ENCODE measurements at places on chromosomes 4 and X. TPM values are rescaled to one million over a fixed set of nuclear protein-coding genes. Genes with fewer than 3 reads are reported as not detected.

DNA sequence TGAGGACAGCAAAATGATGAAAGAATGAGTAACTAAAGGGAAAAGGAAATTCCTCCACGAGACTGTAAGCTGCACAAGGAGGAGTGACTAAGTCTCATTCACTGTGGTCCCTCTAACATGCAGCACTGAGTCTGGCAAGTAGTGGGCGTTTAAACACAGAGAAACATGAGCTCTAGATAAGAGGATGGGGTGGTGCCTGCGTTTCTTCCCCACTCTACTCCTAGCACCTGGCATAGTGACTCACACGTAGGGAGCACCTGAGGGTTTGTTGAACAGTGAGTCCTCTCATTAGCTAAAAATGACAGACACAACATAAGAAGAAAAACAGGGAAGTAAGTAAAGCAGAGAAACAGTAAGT is 105.8 kb upstream of the CBR4 start:
- DNase-seq, result no peak

The ADH7 gene
- 9.2 TPM for total RNA-seq

The PROM1 gene
- 3.9 TPM for total RNA-seq

GRCh38 chrX:140447150-140447549 is 57.7 kb downstream of the SOX3 start:
- no peak for DNase-seq

GRCh38 chr4:18756671-18757070 is 735.1 kb upstream of the LCORL start:
- DNase-seq, result no peak

- DNase-seq, result peak; percentile 64
These were observed 86.0 kb upstream of the C1QTNF7 start for GRCh38 chr4:15341733-15342300.

- no peak for DNase-seq
These were observed 12.2 kb downstream of the TRPC3 start for GRCh38 chr4:121939690-121940089.

DNA sequence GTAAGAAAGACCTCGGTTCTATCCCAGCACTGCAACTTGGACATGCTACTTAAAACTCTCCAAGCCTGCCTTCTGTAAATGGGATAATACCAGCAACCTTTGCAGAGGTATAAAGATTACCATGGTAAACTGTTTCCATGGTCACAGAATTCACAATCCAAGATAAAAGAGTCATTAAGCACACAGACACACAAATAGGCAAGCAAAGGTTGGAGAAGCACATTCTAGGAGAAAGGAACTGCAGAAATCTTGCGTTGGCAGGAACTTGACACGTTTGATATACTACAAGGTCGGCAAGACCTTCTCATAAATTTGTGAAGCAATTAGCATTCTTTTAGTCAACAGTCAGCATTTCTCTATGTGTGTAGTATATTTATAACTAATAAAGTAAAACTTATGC is 12.3 kb upstream of the CHRNA9 start:
- DNase-seq, result no peak

The MAGEB10 gene
- not detected for total RNA-seq

The PAGE5 gene
- total RNA-seq, result not detected

DNA sequence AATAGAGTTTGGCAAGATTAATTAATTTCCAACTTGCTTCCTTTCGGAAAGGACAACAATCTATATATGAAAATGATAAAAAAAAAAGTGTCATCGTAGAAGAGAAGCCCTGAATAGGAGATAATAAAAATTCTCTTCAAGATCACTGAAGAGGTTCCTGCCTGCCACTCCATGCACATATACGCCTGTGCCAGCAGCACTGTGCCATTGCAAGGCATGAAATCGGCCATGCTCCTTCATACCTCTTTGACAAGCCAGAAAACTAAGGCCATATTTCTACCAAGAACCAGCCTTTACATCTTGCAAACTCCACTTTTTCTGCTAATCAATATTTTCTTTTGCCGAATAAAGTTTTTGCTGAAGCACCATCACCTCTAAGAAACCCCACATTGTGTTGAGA is 365.5 kb downstream of the CXXC4 start:
- no peak for DNase-seq

GRCh38 chr4:79764120-79764519 is 308.9 kb downstream of the ANTXR2 start:
- DNase-seq, result no peak

DNA sequence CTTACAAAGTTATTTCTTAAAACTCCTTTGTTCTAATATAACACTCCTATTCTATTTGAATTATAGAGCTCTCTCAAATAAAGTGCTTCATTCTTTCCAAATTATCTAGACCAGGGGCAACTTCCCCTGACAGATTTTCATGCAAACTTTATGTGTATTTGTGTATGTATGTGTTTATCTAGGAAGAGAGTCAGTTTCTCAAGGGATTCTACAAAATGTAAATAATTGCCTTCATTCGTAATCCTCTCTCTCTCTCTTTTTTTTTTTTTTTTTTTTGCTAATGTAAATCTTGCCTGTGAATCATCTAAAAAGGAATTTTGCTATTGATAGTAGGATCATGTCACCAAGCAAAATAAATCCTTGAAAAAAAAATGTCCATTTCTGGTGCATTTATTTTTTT is 38.9 kb upstream of the RBPJ start:
- DNase-seq, result no peak

GRCh38 chrX:124347242-124347641 is 879 bp downstream of the SH2D1A start:
- DNase-seq, result no peak

All from upper lobe of left lung (tissue), 6 donors.